ENCODE measurements at places on chromosomes 1 and 21. TPM values are rescaled to one million over a fixed set of nuclear protein-coding genes. Genes with fewer than 3 reads are reported as not detected.

GRCh38 chr1:187445066-187445465 is 616.3 kb downstream of the PLA2G4A start:
- DNase-seq = no peak

GRCh38 chr1:228004331-228004855 is 2.4 kb upstream of the WNT3A start:
- DNase-seq = no peak

DNA sequence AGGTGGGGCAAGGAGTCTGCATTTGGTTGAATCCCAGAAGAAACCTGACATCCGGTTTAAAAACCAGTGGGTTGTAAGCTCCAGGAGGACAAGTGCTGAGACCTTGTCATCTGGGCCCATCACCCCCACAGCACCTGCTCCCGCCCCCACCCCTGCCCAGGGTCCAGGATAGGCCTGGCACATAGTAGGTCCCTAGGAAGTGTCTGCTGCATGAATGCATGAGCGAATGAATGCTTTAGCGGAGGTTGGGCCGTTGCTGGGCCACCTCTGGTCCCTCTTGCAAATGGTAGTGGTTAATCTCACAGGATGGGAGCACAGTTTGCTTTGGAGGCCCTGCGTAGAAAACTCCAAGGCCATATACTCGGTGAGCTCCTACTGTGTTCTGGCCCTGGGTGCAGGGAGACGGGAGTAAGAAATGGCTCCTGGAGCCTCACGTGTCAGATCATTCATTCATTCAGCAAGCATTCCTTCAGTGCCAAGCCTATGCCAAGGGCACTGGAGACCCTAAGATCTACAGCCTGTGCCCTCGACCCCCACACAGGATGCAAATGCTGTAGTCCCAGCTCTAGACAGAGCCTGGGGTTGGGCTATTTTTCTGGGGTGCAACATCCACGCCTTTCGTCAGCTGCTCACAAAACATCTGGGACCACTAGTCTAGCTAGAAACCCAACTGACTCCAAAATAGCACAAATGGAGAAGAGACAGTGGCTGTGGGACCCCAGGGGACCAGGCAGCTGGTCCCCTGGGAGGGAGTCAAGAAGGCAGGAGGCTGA is 28.9 kb downstream of the EPHA2 start:
- no peak for DNase-seq

The FCRL2 gene
- not detected for polyA plus RNA-seq

The ZNF593OS gene
- 1.3 TPM for polyA plus RNA-seq
